ENCODE measurements at places on chromosomes 7 and 10.

- DNase-seq: no peak
These were observed 11.2 kb downstream of the KPNA7 start for GRCh38 chr7:99196536-99197258.

DNA sequence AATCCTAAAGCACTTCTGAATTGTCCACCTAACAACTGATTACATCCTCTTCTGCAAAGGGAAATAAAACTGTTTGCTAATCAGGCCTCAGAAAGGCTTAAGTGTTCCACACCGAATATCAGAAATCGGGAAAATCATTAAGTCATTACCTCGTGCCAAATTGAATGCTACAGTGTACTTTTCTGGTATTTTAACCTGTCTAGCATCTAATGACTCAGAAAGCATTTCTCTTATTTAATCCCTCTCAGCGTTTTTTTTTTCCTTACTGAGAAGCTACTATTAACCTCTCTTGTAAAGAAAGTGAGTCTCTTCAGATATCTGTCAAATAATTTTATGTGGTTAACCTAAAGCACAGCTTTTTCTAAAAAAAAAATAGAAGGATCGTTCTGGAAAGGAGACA, 28.6 kb downstream of the VIM start:
- no peak for DNase-seq

GRCh38 chr7:116955340-116955739, 2.0 kb downstream of the ST7 start:
- no peak for DNase-seq

GRCh38 chr7:64045301-64046040, at the start of gene ZNF727:
Gene ZNF727, plus strand, starts transcription at chr7:64045434. Its CDS starts 188 bp downstream, at chr7:64045622.
- DNase-seq: peak; percentile 6

- DNase-seq: no peak
These were observed 80.8 kb upstream of the PLXNA4 start for GRCh38 chr7:132656846-132657776.

DNA sequence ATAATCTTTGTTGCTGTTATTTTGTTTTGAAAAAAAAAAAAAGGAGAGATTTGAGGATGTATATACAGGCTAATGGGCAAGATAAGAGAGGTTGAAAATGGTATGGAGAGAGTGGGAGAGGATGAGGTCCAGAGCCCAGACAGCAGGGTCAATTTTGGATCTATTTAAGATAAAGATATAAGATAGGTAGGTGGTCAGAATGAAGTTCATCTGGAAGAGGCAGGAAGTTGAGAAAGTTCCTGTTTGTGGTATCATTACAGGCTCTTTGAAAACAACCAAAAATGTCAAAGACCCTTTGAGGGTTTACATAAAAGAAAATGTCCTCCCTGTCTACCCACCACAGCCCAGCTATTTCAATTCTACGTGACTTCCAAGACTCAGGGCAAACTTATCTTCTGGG, 7.5 kb downstream of the CEP41 start:
- no peak for DNase-seq

DNA sequence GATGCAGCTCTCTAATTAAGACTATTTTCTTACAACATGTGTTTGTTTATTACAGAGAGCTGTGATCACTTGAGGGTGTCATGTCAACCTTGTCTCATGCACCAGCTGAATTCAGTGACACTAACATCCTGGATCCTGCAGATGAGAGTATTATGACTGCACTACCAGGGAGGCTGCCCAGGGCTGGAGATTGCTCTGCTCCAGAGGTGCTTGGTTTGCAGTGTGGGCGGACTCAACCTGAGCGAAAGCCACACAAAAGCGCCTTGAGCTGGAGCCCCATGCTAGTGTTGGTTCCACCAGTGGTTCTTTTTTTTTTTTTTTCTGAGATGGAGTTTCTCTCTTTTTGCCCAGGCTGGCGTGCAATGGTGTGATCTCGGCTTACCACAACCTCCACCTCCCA, 33.8 kb upstream of the ATXN7L1 start:
- DNase-seq: no peak

DNA sequence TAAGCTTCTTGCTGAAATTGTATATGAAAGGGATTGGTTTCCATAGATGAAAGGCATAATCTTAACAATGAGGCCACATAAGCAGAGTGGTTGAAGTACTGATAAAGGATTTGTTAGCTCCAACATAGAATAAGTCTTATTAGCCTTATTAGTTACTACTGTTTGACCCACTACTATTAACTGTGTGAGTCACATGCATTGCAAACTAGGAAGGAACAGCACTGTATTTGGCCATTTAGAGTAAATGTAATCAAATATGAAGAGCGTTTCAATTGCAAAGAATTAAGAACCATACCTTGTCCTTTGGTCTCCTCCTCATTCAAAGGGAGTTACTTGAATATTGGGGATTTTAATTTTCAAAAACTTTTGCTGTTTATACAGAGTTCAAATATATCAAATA, 428.9 kb downstream of the MDFIC start:
- no peak for DNase-seq

GRCh38 chr7:87047-87446, 105.3 kb upstream of the FAM20C start:
- DNase-seq: no peak

- no peak for DNase-seq
These were observed 17.9 kb downstream of the PALS2 start for GRCh38 chr7:24591152-24591551.

DNA sequence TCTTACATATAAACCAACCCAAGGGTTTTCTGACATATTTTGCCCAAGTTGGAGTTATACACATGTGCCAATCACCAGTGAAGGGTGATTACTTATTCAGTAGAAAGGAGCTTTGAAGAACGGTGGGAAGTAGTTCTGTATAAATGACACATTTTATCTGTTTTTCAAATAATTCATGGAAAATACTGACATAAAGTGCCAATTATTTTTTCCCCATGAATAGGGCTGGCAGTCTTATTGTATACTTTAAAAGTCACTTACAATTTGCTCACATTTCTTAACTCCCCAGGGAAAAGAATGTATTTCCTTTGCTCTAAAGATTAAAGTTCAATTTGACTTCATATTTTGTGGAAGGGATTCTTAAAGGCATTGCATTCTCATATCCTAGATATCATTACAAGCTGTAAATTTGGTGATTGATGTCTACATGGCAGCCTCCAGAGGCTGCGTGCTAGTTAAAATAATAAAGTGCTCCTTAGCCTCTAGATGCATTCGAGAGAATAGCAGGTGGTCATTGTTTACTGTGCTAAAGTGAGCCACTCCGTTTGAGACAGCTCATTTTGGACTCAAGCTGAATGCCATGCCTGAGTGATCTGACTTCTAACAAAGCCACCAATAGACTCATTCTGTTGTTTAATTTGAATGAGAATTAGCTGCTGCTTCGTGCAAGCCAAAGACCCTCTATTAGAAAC, 148.8 kb upstream of the NRP1 start:
- peak; percentile 27 for DNase-seq

DNA sequence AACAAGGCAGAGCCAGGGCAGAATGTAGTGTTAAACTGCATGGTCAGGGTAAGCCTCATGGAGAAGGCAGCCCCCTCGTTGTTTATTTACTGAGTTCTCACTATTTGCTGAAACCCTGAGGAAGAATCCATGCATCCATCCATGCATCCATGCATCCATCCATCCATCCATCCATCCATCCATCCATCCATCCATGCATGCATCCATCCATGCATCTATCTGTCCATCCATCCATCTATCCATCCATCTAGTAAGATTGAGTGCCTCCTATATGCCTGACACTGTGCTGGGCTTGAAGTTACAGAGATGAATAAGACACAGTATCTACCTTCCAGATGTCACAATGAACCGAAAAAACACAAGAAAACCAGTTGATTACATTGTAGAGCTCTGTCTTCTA, 201.4 kb upstream of the AGK start:
- no peak for DNase-seq

GRCh38 chr7:158325530-158326381, 261.9 kb downstream of the PTPRN2 start:
- DNase-seq: peak; percentile 94

- no peak for DNase-seq
These were observed 4.0 kb downstream of the GNGT1 start for GRCh38 chr7:93910076-93910994.

DNA sequence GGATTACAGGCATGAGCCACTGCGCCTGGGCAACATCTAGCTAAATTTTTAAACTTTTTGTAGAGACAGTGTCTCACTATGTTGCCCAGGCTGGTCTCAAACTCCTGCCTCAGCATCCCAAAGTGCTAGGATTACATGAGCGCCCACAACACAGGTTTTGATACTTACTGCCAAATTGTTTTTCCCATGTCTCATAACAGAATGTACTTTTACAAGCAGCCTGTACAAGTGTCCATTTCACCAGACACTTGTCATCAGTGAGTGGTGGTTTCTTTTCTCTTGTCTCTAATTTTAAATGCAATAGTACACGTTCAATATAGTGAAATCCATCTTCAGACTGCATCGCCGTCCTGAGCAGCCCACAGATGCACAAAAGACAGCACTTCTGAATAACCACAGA, 116.4 kb upstream of the LYZL2 start:
- DNase-seq: no peak

DNA sequence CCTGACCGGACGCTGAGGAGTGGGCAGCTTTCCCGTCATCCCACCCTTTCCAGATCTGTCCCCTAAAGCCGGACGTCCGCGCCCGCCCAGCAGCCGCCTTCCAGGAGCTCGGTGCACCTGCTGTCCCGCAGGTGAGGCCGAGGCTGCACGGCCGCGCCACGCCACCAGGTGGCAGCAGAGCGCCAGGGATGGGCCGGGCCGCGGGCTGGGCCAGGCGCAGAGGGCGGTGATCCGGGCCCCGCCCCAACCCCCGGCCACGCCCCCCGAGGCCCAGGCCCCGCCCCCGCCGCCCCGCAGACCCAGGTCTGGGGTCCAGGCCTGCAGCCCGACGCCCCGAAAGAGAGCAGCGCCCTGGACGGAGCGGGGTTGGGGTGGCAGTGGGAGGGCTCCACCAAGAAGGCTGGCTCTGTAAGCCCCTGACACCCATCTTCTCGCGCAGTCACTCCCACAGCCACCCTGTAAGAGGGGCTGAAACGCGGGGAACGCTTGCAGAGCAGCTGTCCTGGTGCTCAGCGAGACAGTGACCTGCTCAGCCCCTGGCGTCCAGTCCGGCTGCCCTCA, 32.2 kb downstream of the FOXL3 start:
- no peak for DNase-seq

- DNase-seq: no peak
These were observed 22.6 kb upstream of the VDAC2 start for GRCh38 chr10:75187961-75188426.

DNA sequence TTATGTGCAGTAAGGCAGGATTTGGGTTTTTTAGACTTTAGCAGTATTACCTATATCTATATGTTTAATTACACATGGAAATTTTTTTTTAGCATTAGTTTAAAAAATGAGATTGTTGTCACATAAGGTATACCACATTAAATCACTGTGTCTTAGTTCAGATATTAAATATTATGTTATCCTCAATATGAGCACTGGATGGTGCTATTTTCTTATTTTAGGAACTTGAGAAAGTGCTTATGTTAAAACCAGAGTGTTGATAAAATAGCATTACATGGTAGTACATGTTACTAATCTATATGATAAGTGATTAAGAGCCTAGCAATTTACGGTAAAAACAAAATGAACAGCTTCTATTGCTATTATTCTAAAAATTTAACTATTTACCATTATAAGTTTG, 28.8 kb downstream of the MIOS start:
- no peak for DNase-seq
